ENCODE measurements at places on chromosomes 3 and 15.

GRCh38 chr3:81910244-81910852 lies 148.9 kb upstream of the GBE1 start:
- peak; percentile 39 for DNase-seq

DNA sequence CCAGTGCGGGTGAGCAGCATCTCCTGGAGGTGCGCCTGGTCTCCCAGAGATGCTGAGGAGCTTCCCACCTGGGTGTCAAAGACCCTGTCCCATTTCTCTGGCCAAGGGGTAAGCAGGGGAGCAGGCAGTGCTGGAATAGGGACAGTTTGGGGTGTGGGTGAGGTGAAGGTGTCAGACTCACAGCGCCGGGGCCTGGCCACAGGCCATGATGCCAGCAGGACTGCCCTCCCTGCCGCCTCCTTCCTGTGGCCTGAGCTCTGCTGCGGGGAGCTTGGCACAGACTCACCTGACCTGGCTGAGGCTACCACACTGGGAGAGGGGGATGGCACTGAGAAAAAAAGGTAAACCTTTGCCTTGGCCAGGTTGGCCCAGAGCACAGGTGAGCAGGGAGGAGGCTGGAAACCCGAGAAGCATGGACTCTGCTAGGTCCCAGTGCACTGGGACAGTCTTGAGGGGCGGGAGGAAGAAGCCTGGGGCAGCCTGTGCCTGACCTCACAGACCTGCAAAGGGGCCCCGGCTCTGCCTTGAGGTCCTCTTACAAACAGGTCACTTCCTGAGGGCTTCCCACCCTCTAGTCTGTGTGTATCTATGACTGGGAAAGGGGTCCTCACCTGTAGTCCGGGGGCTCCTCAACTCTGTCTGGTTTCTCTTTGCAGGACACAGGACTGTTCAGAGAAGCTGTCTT lies 28.2 kb downstream of the GRAMD2A start:
- no peak for DNase-seq

DNA sequence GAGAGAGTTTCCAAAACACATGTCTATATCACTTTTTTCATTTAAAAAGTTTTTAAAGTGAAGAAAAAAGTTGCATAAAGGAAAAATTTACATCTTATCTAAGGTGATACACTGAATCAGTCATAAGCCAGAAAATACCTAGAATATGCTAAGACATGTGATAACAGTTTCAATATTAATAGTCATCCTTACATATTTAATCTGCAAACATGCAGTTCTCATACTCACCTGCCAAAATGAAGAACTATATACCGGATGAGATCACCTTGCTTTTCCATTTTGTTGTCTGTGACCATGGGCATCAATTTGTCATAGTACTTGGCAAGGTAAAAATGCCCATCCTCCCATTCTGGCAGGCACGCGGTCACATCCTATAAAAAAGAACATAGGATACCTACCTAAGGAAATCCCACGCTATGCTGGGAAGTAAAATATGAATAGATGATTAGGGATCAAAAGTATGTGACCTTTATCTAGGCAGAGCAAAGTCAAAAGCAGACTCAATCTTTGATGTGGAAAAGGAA lies 37.1 kb upstream of the XRN1 start:
- no peak for DNase-seq

- DNase-seq: no peak
These were observed 41.6 kb downstream of the NR2C2 start for GRCh38 chr3:14988988-14989394.

DNA sequence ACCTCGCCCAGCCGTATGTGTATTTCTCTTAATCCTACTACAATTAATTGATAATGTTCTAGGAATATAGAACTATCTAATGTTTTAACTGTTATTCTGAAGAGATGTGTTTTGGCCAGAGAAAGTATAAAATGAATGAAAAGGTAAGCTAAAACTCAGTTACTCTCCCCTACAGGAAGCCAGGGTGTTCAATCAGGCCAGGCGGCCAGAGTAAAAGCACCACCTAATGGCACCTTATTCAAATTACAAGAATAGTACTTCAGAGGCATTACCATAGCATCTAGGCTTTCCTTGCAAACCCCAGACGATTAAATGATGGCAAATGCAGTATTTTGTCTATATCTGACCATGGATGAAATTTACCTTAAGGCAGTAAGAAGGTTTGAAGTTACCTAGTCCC lies 10.4 kb downstream of the SLC12A8 start:
- no peak for DNase-seq

DNA sequence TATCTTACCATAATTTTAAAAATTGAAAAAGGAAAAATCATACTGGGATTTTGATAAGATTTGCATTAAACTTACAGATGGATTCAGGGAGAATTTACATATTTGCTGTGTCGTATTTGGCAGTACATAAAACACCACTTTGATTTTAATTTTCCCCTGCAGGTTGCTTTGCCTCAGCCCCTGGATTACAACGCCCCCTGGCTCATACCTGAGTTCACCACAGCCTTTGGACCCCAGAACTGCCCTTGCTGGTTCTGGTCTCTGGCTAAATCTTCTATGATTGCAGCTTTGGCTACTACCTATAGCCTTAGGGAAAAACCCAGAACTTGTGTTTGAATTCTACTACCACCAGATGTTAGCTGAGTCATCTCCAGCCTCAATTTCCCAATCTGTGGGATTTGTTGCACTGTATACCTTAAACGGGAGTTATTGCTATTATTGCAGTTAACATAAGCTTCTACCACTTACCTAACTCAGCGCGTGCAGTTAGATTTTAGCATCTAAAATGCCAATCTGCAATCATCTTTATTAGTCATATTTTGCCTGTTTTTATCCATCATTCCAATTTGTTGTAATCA lies 315.7 kb upstream of the GADL1 start:
- no peak for DNase-seq

- no peak for DNase-seq
These were observed 62.8 kb downstream of the POLR2M start for GRCh38 chr15:57769266-57769665.

Measured in hematopoietic multipotent progenitor cell treated with erythropoietin and hydrocortisone succinate and interleukin-3 and kit ligand, for 17 days (in vitro differentiated cells).